ENCODE measurements at places on chromosomes 7 and 10. TPM values are rescaled to one million over a fixed set of nuclear protein-coding genes. Genes with fewer than 3 reads are reported as not detected.

Gene RSPH10B2
- 0.53 TPM for total RNA-seq

Gene TSPAN33
- total RNA-seq, result 9.5 TPM

Gene SLC37A3
- 99.4 TPM for total RNA-seq

Gene NPC1L1
- total RNA-seq, result not detected

Gene PDE1C
- total RNA-seq, result 20.4 TPM

Gene MYL10
- total RNA-seq, result 0.63 TPM

Gene TUBAL3
- 0.16 TPM for total RNA-seq

All from urinary bladder (tissue), 4 donors.